ENCODE measurements at places on chromosomes 5 and 9.

GRCh38 chr5:127961006-127961762 lies 122.4 kb upstream of the SLC12A2 start:
- DNase-seq, result no peak

DNA sequence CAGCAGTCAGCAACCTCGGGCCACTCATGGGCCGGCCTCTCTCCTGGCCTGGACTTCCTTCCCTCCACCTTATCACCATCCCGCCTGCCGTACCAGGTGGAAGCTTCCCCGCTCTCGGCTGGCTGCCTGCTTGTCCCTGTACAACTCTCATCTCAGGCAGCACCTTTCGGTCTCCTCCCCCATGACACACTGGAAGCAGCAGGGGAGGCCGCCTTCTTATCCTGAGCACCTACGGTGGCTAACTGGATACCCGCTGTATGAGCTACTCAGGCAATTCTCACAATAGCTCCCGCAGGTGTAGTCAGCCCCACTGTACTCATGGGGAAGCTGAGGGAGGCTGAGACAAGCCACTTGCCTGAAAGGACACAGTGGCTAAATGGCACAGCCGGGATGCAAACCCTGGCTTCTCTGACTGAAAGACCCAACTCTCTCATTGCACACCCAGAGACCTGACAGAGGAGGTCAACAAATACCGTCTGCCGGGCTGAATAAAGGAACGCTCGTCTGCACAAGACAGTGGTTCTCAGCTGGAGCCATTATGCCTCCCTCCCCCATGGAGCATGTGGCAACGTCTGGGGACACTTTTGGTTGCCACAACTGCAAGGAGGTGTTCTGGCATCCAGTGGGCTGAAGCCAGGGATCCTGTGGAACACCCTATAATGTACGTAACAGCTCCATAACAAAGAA lies 9.6 kb downstream of the STK10 start:
- no peak for DNase-seq

- DNase-seq, result no peak
These were observed 28.7 kb upstream of the TIMD4 start for GRCh38 chr5:156991714-156992113.

GRCh38 chr9:98583417-98583816 lies 125.3 kb downstream of the GABBR2 start:
- DNase-seq, result no peak

- DNase-seq, result no peak
These were observed 361.4 kb upstream of the RFX3 start for GRCh38 chr9:3887221-3887653.

DNA sequence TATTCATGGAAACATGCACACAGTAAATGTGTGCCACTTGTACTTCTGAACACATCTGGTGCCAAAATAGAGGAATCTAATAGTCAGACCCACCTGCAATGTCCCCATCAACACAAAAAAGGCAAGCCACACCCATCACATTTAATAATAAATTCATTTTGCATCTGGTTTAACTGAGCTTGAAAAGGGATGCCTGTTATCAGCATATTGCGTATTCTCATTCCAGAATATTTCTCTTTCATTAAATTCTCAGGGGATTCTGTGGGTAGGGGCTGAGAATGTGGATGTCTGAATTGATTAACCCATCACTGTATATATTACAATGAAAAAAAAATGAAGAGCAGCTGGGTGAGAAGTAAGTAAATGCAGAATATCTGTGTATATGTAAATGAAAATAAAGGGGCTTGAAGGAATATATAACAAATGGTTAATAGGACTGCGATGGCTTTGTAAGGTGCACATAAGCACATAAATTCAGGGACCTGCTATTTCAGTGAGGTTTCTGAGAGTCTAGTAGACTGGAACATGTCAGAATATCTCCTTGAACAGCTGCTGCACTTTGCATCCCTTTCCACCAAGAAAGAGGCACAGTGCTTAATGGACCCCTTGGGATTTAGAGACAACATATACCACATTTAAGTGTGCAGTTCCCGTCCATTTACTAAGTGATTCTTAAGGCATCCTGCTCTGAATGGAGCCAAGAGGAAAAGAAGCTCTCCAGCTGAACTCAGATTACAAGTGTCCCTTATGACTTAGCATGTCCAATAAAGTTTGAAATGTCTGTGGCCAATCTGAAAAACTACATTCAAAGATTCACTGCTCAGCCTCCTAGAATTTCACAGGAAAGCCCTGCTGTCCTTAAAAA lies 104.1 kb upstream of the NIPBL start:
- no peak for DNase-seq

- no peak for DNase-seq
These were observed 61.9 kb downstream of the COL15A1 start for GRCh38 chr9:99005651-99006050.

GRCh38 chr9:111832449-111832848 lies 37.7 kb upstream of the SHOC1 start:
- no peak for DNase-seq

DNA sequence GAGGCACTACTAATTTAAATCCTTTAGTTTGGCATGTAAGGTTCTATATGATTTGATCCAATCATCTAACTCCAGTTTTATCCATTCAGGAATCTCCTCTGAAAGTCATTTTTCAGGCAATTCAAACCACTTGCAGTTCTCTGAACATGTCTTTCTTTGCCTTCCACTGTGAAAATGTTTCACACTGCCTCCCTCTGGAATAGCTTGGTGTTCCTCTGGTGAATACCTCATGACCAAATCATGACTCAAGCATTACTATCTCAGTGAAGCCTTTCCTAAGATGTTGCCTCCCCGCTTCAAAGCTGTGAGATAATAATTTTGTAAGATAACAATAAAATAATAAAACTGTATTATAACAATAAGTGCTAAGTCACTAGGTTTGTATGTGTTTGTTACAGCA lies 981.1 kb downstream of the DTWD2 start:
- DNase-seq, result no peak

- DNase-seq, result no peak
These were observed 6.5 kb upstream of the PDZD2 start for GRCh38 chr5:31632460-31632859.

DNA sequence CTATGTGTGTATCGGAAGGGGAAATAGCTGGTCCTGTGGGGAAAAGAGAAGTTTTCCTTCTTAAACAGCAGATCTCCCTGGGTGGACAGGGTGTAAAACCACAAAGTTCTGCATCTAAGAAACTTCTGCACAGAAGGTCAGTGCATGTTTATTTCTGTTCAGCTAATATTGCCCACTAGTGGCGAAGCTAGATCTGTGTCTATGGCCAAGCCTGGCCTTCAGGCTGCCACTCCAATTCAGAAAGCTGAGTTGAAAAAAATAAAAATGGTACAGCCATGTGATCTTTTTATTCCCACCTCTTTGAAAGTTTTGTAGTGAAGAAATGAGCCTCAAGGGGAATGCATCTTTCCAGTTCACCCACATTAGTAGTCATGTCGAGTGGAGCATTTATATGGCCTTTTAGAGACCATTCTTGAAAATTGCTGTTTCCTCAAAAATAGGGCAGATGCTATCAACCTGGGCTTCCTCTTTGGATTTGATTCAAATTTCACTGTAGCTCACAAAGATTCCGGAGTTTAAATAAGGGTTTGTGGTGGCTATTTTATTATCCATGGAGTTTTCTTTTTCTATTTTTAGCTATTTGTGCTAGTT lies 488.0 kb downstream of the PRELID2 start:
- no peak for DNase-seq

DNA sequence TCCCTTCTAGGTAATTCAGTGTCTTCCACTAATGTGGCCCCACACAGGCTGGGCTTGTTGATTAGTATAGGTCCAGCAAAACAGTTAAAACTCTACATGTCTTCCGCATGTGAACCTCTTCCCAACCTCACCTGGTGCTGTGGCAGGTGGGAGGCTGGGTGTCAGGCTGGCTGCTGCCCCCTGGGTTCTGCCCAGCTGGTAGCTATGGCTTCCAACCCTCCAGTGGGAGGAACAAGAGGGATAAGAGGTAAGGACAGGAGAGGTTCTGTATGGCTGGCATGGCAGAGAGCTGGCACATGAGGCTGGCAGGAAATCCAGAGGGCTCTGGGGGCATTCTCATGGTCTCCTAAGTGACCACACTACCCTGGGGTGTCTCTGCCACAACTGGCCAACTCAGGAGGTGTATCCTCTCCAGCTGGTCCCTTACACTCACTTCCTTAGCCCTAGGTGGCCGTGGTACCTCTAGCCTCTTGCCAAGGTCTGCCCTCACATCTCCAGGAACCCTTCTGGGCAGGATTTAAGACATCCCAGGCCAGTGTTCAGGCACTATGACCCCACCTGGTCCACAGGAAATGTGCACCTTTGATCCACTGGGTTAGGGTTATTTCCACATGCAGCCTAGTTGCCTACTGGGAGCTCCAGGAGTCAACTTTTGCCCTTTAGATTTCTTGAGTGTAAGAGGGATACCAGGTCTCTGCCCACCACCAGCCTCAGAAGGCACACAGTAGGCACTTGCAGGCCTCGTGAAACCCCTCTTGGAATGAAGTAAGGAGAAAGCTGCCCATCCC lies 41.7 kb downstream of the AHRR start:
- no peak for DNase-seq

- DNase-seq, result no peak
These were observed 131.5 kb upstream of the GRHPR start for GRCh38 chr9:37290940-37291485.

DNA sequence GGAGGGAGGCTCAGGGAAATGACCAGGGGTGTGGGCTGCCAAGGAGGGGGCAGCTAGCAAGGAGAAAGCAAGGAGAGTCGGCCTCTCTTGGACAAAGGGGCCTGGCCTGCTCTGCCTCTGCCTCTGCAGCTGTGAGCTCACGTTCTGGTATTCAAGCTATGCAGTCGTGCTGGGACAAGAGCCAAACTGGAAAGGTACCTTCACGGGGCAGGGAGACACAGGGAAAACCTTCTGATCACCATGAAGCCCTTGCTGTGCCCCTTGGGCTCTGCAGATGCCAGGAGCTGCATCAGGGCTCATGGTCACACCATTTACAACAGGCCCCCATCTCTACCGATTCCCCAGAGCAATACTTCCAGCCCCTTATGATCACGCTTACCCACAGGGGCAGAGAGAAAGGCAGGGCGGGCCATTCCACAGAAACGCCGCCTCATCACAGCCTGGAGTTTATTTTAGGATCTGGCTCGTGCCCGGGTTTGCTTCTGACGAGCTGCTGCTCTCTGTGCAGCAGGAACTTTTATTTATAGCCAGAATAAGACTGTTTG lies 63.2 kb downstream of the PRRT1B start:
- DNase-seq, result no peak

DNA sequence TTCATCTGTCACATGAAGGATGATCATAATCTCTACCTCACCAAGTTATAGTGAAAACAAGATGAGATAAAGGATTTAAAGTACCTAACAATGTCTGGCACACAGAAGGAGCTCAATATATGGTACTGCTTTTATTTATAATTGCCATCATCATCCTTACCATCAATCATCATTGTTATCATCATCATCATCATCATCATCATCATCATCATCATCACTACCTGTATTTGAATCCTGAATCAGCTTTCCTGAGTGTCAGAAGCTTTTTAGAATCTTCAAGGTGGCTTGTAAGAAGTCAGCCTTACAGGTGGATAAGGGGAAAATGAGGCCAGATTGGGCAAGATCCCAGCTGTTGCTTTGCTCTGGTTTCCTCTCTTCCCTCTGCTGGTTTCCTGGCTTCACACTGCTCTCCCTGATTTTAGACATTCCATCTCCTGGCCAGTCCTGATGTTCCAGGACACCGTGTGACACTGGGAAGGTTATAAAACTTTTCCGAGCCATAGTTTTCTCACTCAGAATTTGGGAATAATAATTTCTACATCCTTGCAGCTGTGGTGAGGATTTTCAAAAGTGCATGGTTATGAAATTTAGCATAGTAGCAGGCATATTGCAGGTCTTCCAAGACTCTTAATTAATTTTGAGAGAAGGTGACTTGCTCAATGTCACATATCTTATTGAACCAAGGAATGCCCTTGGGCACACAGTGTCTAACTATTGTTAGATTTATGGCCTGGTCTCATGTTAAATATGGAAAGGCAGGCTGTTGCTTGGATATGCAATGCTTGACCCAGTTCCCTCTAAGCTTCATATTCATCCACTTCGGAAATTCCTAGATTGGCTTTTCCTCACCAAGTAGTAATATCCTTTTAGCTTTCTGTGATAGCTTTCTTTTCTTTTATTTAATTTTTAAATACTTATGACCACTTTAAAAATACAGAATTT lies 160.7 kb downstream of the TMEM38B start:
- DNase-seq, result no peak

DNA sequence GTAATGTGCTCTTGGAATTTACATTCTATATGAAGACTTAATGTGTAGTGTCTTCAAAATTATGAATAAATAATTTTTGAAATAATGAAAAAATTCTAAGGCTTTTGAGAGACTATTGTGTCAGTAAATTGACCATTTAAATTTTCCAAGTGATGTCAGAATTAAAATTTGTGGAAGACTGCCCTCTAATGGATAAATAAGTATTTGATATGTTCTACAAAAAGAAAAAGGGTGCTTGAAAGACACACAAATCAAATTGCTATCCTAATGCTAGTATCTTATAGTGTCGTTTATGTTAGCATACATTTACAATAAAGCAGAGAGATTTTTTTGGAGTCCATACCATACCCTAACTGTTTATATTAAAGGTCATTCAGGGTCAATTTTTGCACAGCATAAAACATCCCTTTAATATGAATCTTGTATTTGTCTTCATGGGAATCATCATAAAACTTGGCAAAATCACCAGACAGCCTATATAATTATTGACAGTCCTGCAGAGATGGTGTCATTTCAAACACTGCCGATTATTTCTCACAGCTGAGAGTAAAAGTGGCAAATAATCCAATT lies 120.8 kb upstream of the SLC27A6 start:
- no peak for DNase-seq

DNA sequence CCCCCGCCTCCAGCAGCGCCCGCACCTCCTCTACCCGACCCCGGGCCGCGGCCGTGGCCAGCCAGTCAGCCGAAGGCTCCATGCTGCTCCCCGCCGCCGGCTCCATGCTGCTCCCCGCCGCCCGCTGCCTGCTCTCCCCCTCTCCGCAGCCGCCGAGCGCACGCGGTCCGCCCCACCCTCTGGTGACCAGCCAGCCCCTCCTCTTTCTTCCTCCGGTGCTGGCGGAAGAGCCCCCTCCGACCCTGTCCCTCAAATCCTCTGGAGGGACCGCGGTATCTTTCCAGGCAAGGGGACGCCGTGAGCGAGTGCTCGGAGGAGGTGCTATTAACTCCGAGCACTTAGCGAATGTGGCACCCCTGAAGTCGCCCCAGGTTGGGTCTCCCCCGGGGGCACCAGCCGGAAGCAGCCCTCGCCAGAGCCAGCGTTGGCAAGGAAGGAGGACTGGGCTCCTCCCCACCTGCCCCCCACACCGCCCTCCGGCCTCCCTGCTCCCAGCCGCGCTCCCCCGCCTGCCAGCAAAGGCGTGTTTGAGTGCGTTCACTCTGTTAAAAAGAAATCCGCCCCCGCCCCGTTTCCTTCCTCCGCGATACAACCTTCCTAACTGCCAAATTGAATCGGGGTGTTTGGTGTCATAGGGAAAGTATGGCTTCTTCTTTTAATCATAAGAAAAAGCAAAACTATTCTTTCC lies 19.3 kb downstream of the CDKN2A start:
- peak; percentile 45 for DNase-seq

- DNase-seq, result no peak
These were observed 1.9 kb downstream of the AP3S1 start for GRCh38 chr5:115843444-115844130.

- DNase-seq, result no peak
These were observed 176.5 kb upstream of the MAP3K1 start for GRCh38 chr5:56638768-56639238.

- no peak for DNase-seq
These were observed 606 bp downstream of the EEIG1 start for GRCh38 chr9:127980060-127980705.
